ENCODE measurements at places on chromosomes 6 and 20. TPM values are rescaled to one million over a fixed set of nuclear protein-coding genes. Genes with fewer than 3 reads are reported as not detected.

DNA sequence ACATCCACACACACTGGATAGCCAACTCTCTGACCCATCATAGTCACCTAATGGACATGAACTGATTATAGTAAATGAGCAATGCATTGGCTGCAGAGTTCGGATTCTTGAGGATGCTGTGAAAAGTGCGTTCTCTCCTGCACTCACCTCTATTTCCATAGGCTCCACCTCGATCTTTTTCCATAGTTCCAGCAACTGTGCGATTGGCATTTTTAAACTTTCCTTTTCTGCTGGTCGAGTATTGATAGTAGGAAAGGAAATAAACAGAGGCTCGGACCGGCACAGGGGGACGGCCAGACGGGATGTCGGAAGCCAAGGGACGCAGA lies 94.4 kb downstream of the RNASET2 start:
- DNase-seq, result no peak

DNA sequence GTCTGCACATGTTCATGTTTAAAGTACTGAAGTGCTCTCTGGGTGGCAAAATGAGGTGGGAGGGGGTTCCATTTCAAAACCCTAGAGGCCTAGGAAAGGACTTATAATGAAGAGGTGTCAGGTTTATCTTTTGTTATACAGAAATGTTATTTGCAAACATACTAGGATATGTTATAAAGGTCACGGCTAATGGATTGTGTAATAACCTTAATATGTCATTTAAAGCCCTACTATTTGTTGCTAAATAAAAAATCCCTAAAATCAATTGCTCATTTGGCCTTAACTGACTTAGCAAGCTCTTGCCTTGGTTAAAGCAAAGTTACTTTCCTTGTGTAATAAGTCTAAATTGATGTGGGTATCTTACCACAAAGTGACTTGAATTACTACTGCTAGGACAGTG lies 8.8 kb downstream of the NKX2-4 start:
- no peak for DNase-seq

GDAP1L1 gene
- total RNA-seq, result 0.38 TPM

GRCh38 chr20:42484335-42484734 lies 705.4 kb downstream of the PTPRT start:
- no peak for DNase-seq

DNA sequence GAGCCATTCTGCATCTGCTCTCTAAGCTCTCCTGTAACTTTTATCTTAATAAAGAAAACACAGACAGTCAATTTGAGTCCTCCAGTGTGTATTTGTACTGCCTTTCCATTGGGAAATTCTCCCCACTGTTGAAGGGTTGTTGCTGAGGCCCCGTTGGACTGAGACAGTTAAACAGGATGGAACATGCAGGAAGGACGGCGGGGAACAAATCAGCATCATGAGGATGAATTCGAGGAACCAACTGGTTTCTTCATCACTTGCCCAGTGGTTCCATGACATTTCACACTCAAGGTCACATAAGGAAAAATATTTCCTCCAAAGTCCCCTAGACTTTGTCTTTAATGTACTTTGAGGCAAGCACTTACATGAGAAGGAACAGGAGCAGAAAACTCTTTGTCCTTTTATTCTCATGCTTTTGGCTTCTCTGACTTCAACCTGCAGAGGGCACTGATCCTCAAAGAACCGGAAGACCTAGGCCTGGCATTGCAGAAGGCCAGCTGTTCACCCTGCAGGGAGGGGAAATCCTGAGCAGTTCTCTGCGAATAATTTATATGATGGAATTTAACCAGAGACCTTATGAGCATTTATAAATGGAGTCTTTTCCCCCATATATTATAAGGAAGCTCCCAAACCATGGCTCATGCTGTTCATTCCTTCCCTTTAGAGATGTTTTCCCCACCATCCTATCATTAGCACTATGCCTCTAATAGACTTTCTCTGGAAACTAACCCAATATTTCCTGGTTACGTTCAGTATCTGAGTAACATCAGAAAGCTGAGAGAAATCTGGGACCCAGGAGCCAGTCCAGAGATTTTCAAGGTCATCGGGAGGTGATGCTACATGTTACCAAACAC lies 55.2 kb upstream of the ADGRF1 start:
- no peak for DNase-seq

RCAN2 gene
- total RNA-seq, result 273 TPM

KIFC1 gene
- 1.3 TPM for total RNA-seq

GRCh38 chr6:143821359-143821758 lies 21.8 kb upstream of the LTV1 start:
- DNase-seq, result no peak

GRCh38 chr6:124373386-124373785 lies 569.7 kb downstream of the NKAIN2 start:
- DNase-seq, result no peak

- no peak for DNase-seq
These were observed 2.7 kb upstream of the TUBB2A start for GRCh38 chr6:3159805-3160781.

DNA sequence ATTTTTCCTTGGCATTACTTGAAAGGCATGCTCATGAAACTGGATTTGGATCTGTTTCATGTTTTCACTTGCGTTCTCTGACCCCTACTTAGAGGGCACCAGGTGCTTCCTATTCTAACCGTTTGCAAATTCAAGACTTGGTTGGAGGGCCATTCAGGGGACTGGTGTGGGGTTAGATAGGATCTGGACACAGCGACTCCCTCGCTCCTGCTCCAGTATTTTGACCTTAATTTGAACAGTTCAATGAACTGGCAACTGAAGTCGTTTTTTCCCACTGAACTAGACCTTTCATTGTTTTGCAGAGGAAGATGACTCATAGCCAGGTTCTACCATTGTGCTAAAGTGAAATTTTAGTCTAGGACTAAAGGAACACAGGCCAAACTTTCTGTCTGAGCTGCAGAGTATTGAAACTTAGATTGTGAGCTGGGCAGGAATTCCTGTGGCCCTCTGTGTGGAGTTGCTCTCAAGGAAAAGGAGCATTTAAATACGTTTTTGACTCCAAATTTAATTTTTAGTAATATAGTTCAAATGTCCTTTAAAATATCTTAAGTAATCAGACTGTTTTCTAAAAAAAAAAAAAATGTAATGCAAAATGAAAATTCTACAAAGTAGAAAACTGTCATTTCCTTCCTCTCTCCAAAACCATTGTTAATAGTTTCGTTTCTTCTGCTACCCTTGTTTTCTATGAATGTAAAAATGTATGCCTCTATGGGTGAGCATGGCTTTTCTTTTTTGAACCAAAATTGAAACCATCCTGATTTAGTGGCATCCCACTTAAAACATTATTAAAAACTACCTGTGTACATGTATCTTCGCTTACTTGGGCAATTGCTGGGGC lies 64.8 kb downstream of the UTRN start:
- DNase-seq, result no peak

DNA sequence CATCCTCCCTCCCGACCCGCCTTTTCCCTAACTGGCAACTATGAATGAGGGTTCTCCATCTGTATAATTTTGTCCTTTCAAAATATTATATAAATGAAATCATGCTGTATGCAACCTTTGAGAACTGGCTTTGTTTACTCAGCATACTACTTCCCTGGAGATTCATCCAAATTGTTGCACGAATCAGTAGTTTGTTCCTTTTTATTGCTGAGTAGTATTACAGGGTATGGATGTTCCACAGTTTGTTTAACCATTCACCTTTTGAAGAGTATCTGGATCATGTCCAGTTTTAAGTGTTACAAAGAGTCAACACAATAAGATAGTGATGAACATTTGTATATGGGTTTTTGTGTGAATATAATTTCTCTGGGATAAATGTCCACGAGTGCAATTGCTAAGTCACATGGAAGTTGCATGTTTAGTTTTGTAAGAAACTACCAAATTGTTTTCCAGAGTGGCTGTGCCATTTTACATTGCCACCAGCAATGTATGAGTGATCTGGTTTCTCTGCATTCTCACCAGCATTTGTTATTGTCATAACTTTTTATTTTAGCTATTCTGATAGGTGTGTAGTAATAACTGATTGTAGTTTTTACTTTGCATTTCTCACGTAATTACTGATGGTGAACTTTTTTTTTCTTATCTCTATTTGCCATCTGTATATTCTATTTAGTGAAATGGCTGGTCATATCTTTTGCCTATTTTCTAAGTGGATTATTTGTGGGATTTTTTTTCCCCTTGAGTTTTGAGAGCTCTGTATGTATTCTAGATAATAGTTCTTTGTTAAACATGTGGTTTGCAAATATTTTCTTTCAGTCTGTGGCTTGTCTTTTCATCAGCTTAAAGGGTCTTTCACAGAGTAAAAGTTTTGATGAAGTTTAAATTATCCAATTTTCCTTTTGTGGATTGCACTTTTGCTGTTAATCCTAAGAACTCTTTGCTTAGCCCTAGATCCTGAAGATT lies 14.4 kb upstream of the RNF24 start:
- DNase-seq, result no peak

DNA sequence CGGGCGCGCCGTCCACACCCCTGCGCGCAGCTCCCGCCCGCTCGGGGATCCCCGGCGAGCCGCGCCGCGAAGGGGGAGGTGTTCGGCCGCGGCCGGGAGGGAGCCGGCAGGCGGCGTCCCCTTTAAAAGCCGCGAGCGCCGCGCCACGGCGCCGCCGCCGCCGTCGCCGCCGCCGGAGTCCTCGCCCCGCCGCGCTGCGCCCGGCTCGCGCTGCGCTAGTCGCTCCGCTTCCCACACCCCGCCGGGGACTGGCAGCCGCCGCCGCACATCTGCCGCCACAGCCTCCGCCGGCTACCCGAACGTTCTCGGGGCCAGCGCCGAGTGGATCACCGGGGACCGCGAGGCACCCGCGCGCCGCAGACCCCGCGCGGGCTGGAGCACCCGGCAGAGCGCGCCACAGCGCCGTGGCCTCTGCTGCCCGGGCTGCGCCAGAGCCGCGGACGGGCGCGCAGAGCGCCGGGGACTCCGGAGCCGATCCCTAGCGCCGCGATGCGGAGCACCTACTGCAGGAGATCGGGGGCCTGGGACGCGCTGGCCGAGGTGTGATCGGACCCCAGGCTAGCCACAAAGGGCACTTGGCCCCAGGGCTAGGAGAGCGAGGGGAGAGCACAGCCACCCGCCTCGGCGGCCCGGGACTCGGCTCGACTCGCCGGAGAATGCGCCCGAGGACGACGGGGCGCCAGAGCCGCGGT lies at the start of gene BMP2:
TSS of gene BMP2 (plus strand) at position 151 of the 692 bp plus-strand sequence. CDS start 2,441 bp downstream, outside the sequence.
- DNase-seq, result peak; percentile 77

GRCh38 chr6:87293526-87293925 lies 28.9 kb upstream of the SMIM8 start:
- no peak for DNase-seq

CYB5R4 gene
- 15.9 TPM for total RNA-seq

DNA sequence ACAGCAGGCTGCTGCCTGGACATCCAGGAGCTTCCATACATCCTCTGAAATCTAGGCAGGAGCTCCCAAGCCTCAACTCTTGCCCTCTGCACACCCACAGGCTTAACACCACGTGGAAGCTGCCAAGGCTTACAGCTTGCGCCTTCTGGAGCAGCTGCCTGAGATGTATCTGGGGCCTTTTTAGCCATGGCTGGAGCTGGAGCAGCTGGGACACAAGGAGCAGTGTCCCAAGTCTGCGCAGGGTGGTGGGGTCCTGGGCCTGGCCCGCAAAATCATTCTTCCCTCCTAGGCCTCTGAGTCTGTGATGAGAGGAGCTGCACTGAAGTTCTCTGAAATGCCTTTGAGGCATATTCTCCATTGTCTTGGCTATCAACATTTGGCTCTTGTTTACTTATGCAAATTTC lies 255.0 kb downstream of the DLL1 start:
- DNase-seq, result no peak

- DNase-seq, result peak; percentile 85
These were observed 2.9 kb downstream of the EEF1A2 start for GRCh38 chr20:63495741-63496595.

- peak; percentile 28 for DNase-seq
These were observed 521 bp upstream of the LKAAEAR1 start for GRCh38 chr20:64084685-64085152.

DNA sequence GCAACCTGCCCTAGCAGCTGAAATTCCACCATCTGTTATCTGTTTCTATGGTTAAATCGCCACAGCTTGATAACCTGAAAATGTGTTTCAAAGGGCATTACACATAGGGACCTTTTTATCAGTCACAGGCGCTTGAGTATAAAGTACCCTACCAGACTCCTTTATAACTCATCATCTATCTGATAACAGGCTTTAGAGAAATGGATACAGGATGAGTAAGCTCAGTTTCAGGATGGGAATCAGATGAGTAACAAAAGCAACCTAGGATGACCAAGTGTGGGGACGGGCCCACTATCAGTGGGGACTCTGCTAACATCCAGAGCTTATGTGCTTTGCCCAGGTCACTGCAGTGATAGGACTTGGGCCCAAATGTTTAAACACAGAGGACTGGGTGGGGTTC lies 75.6 kb downstream of the PRND start:
- DNase-seq, result no peak

DNA sequence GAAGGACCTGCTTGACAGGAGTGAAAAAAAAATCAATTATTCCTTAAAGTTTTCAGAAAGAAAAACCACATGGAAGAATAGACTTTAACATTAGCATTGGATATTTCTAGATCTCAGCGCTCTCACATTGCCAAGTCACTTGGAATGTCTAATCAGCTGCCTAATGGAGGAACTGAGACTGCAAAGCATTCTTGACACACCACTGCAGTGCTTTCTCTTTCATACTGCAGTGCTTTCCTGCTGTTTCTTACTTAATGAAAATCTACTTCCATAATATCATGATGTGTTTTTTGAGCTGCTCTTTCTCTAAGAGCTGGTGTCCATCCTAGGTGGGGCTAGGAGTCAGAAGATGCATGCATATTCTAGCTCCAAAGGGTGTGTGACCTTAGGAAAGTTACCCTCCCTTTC lies 20.4 kb upstream of the MCM3 start:
- DNase-seq, result no peak

DNA sequence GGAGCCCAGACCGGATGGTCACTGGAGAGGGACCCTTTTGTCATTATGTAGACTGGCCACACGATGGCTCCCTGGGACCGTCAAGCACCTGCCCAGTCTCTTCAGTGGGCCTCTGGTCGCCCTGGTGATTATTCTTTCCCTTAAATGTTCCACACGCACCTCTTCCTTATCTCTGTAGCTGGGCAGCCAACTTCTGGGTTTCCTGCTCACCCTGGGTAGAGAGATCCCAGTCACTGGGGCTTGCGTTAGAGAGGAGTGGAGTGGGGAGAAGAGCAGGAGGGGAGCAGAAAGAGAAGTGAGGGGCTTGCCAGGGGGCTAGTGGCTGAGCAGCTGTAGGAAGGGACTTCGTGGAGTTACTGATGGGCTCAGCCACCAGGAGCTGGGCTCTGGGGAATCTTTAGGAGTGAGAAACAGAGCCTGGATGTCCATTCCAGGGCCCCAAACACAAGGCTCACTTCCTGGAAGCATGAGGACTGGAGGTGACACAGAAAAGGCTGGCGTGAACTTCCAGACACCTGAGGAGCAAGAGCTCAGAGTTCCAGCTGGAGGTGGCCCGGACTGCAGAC lies 150.1 kb downstream of the DHX35 start:
- no peak for DNase-seq

GRCh38 chr6:23503173-23503572 lies 622.8 kb upstream of the NRSN1 start:
- no peak for DNase-seq

DNA sequence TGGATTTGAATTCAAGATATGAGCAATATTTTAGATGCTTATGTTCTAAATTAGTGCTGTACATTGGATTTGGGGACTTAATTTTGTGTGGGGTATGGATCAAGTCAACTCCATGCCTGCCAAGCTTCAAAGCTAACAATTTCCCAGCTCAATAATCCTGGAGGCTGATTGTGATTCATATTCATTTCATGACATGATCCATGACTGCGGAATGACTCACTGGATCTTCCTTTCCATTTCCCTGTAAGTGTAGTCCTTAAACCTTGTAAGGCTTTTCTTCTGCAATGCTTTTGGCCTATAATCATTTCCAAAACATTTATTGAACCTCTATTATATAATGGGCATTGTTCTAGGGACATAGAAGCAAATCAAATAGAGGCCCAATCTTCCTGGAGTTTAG lies 44.7 kb upstream of the CCN2 start:
- no peak for DNase-seq

GRCh38 chr6:38172739-38173410 lies 353.3 kb downstream of the ZFAND3 start:
- DNase-seq, result no peak
